Erythroblast (primary cell): ENCODE measurements at places on chromosomes 4 and X.
A peak's percentile ranks its signal among the peaks of the same experiment; 100 is the strongest.

DNA sequence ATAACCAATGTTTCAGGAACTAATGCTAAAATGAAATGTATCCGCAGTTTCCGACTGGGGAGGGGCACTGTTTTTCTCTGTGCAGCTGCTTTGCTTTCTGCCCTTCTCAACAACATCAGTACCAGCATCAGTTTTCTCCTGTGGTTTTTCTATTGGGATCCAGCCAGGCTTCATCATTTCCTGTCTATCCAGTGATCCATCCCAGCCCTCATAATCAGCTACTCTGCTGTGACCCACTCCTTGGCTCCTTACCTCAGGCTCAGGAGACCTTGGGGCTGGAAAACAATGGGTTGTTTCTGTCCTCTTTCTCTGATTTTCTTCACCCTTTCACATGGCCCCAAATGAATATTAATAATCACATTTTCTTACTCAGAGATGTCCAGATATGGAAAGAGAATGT, 222.2 kb upstream of the DKK2 start:
- no peak for DNase-seq

- no peak for DNase-seq
These were observed 112.4 kb upstream of the ELOVL6 start for GRCh38 chr4:110310795-110311194.

GRCh38 chrX:131571348-131571747, 27.5 kb downstream of the OR13H1 start:
- no peak for DNase-seq

- DNase-seq: no peak
These were observed 13.9 kb downstream of the FTSJ1 start for GRCh38 chrX:48489892-48490291.

DNA sequence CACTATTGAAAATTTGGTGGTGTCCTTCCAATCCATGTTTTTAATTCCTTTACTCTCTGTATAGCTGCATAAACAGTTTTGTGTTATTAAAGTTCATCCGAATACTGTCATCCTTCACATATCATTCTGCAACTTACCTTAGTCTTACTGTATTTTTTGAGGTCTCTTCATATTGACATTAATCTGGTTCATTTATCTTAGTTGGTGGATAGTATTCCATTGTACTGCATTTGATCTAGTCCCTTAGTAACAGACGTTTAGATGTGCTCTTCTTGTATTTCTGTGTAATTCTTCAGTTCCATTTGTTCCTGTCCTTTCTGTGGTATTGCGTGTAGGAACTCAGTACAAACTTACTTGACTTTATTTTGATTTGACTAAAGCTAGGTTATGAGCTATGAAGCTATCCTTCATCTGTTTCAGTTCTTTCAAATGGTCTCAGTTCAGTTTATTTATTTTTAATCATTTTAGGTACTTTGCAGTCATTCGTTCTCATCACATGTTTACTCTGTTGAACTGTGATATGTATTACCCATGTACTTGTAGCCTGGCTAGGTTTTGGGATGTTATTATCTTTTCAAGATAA, 41.3 kb downstream of the RAPGEF2 start:
- DNase-seq: peak; percentile 52

DNA sequence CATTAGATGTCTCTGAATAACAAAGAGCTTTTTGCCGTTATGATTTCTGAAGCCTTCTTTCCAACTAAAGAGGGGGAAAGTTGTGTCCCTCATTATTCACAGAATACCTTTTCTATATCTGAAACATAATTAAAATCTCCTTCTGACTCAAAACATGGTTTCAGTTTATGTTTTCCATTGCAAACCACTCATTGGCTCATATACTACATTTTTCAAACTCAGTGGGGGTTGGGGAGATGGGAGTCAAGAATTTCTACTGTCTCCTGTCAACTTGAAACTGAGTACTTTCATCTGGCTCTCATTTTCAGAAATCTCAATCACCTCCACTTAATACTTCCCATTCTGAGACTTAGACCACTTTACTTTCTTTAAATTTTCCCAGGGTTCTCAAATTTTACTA, 1839.5 kb upstream of the PCDH10 start:
- DNase-seq: no peak

GRCh38 chr4:152591396-152591795, 55.5 kb upstream of the FBXW7 start:
- DNase-seq: peak; percentile 33

GRCh38 chr4:70895811-70896491, 6.2 kb upstream of the MOB1B start:
- no peak for DNase-seq

DNA sequence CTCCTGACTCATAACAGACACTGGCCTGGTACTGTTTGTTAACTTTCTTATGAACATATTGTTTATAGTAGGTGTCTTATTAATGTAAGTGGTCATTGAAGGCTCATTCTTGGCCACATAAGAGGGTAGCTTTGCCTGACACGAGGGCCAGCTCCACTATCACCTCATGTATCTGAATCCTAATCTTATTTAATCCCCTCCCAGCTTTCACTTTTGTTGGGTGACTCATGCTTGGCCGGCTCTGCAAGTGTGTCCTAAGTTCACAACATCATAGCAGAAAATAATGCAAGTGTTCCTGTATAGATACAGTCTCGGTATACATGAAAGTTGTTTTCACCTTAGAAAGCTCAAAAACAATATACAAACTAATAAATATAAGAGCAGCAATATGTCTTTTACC, 283.8 kb downstream of the IQCM start:
- DNase-seq: no peak

GRCh38 chr4:181017038-181017437, 1226.2 kb upstream of the TENM3 start:
- DNase-seq: no peak

DNA sequence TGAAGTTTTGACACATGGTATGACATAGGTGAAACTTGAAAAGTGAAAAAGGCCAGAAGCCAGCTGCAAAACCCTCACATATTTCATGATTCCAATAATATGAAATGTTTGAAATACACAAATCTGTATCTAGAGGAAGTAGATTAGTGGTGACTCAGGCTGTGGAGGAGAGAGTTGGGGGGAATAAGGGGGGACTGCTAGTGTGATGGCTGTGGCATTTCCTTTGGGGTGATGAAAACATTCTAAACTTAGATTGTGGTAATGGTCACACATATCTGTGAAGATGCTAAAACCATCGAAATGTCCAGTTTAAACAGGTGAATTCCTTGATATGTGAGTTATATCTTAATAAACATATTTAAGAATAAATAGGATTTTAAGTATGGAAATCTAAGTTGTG, 343.5 kb upstream of the SFRP2 start:
- DNase-seq: no peak

DNA sequence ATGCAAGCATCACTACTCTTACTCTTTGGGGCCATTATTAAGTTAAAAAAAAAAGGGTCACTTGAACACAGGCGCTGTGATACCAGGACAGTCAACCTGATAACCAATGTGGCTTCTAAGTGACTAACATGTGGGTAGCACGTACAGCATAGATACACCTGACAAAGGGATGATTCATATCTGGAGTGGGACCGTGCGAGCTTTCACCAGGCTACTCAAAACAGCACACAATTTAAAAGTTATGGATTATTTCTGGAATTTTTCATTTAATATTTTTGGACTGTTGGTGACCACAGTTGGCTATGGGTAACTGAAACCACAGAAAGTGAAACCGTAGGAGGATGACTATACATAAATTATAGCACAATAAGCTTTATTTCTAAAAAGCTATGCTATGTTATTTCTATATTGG, 113.8 kb upstream of the STIM2 start:
- no peak for DNase-seq

- no peak for DNase-seq
These were observed 97.3 kb upstream of the DDX3X start for GRCh38 chrX:41236629-41237028.

DNA sequence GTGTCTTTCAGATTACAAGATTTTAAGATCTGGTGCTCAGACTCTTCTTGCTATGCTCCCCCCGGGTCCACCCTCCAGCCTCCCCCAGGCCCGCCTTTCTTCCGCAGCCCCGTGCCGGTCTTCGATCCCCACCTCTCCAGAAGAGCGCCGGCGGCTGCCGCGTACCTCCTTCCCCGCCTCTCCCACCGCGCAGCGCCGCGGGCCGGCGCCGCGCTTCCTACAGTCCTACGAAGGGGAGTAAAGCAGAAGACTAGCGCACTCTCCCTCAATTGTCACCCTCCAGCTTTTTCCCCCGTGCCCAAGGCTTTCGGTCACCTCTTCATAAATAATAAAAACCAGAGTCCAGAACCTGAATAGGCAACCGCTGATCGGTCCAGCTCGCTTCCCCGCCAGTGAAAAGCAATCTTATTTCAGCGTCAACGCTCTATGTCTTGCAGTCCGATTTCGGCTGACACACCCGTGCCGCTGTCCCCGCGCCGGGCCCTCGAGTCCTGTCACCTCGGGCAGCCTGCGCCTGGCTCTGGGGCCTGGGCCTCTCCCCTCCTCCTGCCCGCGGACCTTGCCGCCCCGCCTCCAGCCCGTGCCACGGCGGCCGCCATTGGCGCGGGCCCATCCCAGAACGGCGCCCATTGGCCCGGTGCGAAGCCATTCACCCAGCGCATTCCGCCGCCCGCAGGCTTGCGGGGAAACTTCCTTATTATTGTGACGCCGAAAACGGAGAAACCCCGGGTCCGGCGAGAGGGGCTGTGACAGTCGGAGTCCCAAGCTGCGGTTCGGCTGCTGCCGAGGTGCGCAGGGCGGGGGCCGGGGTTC, at the start of gene HERC3:
Gene HERC3, plus strand, starts transcription at position 694 of the 813 bp plus-strand sequence. CDS start 13,344 bp downstream, outside the sequence.
- peak; percentile 92 for DNase-seq

DNA sequence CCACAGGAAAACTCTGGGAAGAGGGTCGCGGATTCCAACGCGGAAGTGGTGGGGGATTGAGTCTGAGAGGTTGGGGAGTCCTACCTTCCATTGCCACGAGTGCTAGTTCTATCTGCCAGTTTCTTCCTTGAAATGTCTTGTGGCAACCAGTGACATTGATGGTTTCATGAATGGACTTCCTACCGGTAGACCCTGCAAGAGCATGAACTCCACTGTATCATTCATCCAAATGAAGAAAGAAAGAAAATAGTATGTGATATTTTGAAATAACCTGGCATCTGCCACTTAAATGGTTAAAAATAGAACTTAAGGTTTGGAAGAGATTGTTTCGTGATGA, 1.1 kb upstream of the SLC10A7 start:
- peak; percentile 64 for DNase-seq

DNA sequence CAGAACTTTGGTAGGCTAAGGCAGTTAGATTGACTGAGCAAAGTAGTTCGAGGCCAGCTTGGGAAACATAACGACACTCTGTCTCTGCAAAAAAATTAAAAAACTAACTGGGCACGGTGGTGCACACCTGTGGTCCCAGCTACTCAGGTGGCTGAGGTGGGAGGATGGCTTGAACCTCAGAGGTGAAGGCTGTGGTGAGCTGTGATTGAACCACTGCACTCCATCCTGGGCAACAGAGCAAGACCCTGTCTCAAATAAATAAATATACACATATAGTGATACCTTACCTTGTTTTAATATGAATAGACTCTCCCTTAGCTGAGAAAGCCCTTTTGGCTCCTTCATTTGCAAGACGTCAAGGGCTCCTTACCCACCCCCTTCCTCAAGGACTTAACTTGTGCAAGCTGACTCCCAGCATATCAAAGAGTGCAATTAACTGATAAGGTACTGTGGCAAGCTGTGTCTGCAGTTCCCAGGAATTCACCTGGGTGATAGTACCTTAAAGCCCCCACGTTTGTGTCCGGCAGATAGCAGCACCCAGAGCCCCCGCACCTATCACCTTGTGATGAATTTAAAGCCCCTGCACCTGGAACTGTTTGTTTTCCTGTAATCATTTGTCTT, 655.6 kb upstream of the GALNTL6 start:
- DNase-seq: no peak

- DNase-seq: no peak
These were observed 626 bp downstream of the TBC1D1 start for GRCh38 chr4:37891260-37892159.

DNA sequence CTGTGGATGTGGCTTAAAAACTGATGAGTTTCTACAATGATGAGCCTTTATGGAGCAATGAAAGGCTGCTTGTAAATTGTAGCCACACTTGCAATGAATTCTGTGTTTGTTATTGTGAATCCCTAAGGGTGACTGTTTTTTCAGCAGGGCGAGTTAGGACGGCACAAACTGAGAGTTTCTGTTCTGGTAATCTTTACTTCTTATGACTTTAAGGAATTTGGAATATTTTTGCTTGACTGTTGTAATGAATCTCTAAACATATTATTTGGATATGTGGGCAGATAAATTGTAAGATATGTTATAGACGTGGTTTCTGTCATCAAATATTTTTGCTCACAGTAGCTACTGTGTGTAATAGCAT, 22.2 kb downstream of the RBPJ start:
- no peak for DNase-seq

- DNase-seq: no peak
These were observed 4.5 kb downstream of the CXXC4 start for GRCh38 chr4:104490096-104490769.

DNA sequence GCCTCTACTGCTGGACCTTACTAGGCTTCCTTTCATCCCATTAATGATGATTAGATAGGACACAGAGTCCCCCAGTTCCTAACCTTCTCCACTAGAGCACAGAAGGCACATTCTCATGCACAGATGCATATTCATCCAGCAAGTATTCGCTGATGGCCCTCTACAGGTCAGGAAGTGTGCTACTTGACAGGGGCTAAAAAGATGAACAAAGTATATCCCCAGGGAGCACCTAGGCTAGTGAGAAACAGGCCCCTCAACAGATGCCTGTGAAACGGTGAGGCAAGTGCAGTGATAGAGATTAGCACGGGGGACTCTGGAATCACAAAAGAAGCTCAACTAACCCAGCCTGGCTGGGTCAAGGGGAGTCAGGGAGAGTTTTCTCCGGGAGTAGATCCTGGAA, 95.8 kb downstream of the MGST2 start:
- no peak for DNase-seq

GRCh38 chr4:39308611-39309010, 57.6 kb downstream of the RFC1 start:
- no peak for DNase-seq

GRCh38 chrX:65528293-65528692, 6.3 kb downstream of the LAS1L start:
- DNase-seq: no peak

DNA sequence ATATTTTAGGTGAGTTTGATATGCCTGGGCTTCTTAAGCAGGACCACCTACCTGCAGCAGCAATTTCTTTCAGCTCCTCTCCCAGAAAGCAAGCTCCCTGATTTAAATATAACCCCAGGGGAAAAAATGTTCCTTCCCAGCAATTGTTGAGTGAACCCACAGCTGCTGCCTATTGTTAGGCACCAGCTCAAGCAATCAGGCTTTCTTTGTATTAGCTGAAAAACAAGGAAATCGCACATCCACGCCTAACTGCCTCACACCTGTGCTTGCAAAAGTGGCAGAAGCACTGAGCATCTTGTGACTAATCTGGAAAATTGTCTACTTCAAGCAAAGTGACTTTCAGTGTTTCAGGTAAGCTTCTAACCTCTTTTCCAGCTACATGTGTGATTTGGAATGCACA, 432.2 kb downstream of the SMARCA1 start:
- DNase-seq: no peak
